DMS153 (cell line): ENCODE measurements at places on chromosomes 12 and 14.

DNA sequence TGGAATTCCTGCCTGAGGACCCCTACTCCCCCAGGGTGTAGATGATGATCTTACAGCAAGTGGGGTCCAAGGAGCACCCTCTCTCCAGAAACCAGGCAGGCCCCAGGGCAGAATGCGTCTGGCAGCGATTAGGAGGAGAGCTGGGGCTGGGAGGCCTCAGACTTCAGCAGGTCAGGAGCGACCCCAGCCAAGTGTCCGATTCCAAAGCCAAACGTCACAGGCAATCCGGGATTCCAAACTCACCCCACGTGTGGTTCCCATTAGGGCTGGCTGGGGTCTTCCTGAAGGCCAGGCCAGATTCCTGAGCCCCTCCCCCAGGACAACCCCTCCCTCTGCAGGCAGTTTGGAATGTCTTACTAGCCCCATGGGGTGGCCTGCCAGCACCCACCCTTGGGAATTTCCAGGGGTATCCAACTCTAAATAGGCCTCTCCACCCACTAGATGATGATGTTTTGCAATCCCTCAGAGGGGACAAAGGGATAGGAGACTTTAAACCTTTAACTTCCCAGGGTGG, 17.3 kb upstream of the FIGNL2 start:
- no peak for DNase-seq

DNA sequence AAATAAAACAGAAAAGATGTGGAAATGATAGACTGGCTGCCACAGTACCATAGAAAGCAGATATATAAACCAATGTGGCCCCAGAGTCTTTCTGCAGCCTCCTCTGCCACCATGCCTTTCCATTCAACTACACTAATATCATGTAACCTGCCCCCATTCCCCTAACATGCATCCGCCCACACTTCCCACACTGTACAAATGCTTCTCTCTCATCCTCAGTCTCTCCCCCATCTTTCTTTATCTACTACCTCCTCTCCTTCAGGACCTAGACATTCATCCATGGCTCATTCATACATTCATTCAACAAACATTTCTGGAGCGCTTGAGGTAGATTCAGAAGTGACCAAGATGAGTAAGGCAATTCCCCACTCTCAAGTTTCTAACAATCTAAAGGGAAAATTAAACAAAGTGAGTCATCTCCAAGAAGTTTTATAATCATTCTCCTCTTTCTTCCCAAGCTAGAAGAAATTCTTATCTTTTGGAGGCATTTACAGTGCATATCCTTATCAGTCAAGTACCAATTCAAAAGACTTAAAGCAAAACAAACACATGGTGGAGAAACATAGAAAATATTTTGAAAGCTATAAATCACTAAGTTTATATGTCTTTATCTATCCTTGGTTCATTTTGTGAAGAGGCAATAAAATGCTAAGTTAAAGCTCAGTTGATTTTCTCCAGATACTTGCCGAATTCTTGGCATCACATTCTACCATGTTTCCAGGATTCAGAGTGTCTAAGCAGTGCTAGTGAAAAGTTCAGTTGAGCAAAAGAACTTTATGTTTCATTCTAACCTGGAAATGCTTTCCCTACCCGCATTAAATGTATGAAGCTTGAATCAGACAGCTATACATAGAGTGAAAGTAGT, 70.5 kb upstream of the FRMD6 start:
- DNase-seq = no peak

GRCh38 chr12:16307856-16308475, 30.5 kb upstream of the SLC15A5 start:
- DNase-seq = no peak

- no peak for DNase-seq
Measured at GRCh38 chr12:11446372-11446771, 51.0 kb upstream of the PRB2 start.

DNA sequence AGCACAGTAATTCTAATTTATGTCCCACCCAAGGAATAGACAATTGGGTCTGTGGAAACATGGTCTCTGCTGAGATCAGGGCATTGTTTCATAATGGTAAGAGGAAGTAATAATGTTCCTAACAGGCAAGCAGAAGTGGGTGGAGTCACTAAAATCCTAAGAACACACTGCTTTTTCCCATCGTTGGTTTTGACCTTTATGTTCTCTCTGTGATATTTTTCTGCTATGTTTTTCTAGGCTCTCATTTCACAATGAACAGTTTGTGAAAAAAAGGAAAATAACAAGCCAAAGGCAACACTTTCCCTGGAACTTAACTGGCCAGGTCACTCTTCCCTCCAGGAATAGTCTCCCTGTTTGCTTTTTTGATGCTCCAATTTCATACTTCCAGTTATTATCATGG, 80.6 kb upstream of the OVCH1 start:
- DNase-seq = no peak

DNA sequence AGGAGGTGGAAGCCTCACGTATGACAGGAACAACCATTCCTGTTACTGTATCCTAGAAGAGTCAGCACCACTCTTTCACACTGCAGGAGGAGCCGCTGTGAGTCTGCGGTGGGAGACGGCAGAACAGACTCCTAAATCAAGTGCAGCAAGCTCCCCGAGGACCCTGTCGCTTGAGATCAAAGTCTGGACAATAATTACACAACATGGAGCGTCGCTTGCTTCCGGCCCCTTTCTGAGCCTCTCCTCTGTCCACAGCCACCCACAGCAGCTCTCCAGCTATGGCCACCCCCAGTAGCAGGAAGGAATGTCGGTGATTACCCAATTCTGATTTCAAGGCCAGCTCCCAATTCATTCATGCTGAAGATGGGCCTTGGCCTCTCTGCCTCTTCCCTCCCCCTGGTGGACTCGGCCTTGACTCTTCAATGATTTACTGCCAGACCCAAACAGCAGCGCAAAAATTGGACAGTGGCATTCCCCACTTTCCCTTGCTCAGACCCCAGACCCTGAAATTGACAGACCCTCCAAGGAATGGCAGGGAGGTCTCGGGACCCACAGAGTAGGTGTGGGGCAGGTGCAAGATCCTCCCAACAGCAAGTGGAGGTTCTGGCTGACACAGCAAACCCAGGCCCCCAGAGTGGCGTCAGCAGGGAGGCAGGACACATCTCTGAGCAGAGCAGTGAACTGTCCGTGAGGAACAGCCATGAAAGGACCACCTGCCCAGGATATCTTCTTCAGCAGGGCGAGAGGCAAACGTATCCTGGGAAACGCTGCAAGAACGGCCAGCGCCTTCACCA, 272.7 kb upstream of the DIO3 start:
- no peak for DNase-seq

DNA sequence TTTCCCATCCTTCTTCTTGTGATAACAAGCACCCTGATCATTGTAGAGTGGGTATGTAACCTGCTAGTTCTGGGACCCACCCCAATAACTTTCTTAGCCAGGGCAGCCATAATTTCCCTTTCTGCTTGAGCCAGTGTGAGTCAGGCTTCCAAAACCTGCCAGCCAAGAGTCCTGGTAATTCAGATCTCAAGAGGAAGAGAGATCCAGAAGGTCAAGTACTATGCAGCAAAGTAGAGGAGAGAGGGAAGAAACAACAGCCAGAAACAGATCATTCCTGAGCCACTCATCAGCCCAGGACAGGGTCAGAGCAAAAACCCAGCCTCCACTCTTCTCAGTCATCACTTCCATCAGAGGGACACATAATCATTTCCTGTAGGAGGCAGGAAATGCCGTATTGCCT, 182.0 kb downstream of the DICER1 start:
- DNase-seq = no peak

GRCh38 chr14:103728721-103729120, 13.1 kb downstream of the ZFYVE21 start:
- no peak for DNase-seq

DNA sequence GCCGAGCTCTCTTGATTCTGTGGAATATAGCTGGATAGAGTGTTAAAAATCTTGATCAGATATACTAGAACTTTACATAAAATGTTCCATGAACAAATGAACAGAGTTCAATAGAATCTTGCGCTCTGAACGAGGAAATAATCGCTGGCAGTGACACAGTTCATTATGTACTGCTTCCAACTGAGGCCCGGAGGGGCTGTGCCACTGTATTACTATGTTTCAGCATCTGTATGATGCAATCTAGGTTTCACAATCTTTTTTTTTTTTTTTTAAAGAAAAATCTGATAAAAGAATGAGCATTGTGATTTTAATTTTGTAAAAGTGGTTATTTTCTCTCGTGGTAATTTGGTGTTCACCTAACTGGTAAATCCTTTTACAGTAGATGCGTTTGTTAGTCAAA, 77.2 kb downstream of the FERMT2 start:
- no peak for DNase-seq

GRCh38 chr12:8696442-8697090, 1.2 kb upstream of the RIMKLB start:
- no peak for DNase-seq

DNA sequence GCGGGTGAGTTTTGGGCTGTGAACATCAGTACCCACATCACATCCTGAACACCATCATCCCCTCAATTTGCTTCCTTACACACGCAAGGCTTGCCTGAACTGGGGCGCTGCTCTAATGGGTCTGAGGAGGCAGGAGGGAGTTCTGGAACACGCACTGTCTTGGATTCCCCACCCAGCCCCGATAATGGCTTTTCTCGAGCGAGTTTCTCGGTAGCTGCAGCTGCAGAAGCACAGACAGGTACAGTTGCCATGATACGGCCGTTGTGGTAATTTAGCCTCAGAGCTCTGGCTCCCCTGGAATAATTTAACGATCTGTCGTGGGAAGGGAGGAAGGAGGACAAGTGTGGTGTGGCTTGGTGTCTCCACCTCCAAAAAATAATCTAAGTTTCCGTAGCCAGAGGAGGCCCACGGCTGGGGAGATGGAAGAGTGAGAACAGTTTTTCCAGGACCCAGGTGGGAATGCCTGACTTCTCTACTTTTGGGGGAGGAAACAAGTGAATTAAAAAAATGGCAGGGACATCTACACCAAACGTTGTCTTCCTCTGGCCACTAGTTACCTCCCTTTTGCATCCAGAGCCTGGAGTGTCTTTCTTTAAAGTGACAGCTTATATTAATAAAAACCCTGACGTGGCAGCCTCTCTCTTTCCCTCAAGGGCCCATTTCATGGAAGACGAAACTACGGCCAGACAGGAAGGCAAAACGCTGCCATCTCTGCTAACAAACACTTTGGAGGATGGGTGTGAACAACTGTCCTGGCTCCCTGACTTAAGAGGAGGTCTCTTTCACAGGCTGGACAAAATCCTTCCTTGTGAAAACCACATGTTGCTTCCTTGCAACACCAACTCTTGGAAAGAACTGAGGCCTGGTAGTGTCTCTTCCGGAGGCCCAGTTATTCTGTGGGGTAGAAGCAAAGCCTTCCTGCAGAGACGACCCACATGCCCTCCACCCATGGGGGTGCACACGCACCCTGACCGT, 84.8 kb downstream of the RBM19 start:
- no peak for DNase-seq

GRCh38 chr12:132021031-132021871, 71.5 kb downstream of the EP400 start:
- DNase-seq = no peak

- no peak for DNase-seq
Measured at GRCh38 chr12:111011999-111012600, 91.7 kb upstream of the MYL2 start.

DNA sequence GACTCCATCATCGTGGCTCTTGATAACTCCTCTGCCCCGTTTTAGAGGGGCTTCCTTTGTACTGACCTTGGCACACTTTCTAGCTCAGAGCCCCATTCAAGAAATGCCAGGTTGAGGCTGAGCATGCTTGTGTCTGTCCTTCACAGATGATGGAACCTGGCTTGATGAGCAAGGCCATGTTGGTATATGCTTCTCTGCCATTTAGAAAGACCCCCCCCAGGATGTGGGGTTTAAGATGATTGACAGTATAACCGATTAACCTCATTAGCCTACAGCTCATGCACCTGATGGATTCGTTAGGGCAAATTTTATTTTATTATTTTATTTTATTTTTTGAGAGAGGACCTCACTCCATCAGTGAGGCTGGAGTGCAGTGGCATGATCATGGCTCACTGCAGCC, 21.0 kb downstream of the BATF start:
- no peak for DNase-seq

- peak; percentile 45 for DNase-seq
Measured at GRCh38 chr12:16606201-16606849, 363 bp upstream of the LMO3 start.

GRCh38 chr12:130947028-130947613, 6.6 kb upstream of the ADGRD1 start:
- DNase-seq = no peak

DNA sequence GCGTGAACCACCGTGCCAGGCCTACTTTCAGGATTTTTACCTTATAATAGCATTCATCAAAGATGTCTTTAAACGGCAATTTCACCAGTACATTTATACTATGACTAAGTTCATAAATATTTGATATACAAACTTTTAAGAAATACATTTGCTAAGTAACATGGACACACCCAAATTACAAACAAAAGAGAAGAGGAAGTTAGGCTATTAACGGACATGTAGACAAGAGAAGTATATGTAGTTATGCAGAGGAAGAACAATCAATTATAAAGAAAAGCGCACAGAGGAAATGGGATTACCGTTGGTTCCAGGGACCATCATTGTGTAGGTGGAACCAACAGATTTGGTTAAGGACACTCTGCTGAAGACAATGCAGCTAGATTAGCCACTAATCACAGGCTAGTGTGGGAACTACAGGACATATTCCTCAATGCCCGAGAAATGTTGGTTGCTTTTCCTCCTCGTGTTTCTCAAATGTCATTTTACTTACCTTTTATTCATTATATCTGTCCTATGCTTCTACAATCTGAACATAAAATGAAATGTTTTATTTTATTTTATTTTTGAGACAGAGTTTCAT, 24.0 kb upstream of the PKP2 start:
- no peak for DNase-seq

- DNase-seq = no peak
Measured at GRCh38 chr12:96447256-96447655, 42.1 kb upstream of the CFAP54 start.

DNA sequence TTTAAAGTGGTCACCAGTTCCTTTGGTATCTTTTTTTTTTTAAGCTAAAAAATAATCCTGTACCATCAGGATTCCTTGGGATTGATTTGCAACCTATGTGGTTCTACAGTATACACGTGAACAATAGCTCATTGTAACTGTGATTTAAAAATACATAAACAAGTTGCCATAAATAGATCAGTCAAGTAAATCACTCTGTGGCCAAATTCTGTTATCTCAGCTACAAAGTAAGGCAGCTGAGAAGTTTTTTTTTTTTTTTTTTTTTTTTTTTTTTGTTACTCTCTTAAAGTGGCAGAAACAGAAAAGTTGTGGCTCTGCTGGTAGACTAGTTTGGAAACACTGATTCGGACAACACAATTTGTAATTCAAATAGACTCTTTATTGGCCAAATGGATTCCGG, 104.5 kb downstream of the PRICKLE1 start:
- no peak for DNase-seq

DNA sequence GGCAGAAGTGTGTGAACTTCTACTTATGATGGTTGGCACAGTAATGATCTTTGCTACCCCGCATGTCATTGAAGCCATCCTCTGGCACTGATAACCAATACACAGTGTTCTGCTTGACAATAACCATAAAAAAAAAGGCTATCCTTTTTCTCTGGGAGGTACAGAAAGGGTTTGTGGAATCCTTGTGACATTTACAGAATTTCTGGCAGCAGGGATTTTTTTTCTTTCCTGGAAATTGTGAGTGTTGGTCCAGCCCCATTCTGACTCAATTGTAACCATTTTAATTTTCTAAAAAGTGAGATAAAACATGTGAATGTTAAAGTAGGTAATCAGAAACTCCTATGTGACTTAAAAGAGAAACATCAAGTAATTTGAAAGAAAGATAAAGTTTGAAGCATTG, 943.8 kb downstream of the TMTC2 start:
- no peak for DNase-seq

- DNase-seq = no peak
Measured at GRCh38 chr12:26871985-26872384, 39.0 kb upstream of the ITPR2 start.
